GM19239 (cell line): ENCODE measurements at places on chromosomes 2 and 18.

- DNase-seq, result peak; percentile 23
These were observed 50.0 kb downstream of the CPO start for GRCh38 chr2:206989311-206989710.

GRCh38 chr18:62776024-62776570 lies 60.8 kb downstream of the PHLPP1 start:
- no peak for DNase-seq

DNA sequence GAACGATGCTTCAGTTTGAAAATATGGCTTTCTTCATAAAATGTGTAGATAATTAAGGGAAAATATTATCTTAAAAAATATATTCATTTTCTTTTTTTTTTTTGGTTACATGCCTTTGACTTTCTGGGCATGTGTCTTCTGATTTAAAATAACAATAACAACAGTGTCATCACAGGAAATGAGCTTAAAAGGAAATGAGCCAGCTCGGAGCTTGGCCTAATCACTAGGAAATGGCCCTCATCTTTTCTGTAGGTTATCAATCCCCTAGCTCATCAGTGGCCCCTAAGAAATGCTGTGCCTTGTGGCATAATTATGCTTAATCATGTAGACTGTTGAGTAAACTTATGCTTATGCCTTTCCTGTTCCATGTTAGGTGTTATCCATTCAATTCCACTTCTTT lies 141.8 kb upstream of the FHL2 start:
- DNase-seq, result no peak

- no peak for DNase-seq
These were observed 380.5 kb downstream of the ERBB4 start for GRCh38 chr2:212158081-212158480.

GRCh38 chr2:237824085-237824484 lies 25.5 kb downstream of the RBM44 start:
- no peak for DNase-seq

- no peak for DNase-seq
These were observed 8.1 kb downstream of the NABP1 start for GRCh38 chr2:191686066-191686465.

DNA sequence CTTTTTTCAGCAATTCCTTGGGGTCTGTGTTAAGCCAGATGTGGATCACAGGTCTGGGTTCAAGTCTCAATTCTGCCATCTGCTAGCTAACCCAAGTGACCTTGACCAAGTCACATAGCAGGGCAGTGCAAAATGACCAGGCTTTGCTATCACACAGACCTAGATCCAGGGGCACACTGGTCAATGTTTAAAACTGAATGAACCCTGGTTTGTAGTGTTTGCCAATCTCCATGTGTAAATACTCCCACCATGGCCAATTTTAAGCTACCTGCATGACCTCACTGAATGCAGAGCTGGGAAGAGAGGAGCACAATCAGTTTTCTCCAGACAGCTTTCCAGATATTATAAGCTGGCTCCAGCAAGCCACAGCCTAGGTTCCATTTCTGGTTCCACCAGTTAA lies 142.9 kb downstream of the CHST9 start:
- no peak for DNase-seq

- DNase-seq, result no peak
These were observed 66.2 kb downstream of the CRACDL start for GRCh38 chr2:98869870-98870269.

DNA sequence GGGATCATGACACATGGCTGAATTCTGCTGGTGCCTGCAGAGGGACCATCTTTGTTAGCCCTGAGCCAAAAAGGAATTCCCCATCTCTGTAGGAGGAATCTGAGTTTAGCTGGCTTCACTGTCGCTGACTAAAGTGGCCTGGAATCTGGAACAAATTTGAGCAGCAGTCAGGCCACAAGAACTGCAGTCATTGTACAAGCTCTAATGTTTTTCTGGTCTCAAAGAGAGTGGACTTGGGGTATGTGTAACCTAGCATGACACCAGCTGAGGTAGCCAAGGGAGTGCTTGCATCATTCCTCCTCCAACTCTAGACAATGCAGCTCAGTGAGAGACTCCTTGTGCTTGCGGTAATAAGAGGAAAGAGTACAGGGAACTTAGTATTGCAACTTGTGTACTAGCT lies 539.1 kb upstream of the LRRTM4 start:
- DNase-seq, result no peak

DNA sequence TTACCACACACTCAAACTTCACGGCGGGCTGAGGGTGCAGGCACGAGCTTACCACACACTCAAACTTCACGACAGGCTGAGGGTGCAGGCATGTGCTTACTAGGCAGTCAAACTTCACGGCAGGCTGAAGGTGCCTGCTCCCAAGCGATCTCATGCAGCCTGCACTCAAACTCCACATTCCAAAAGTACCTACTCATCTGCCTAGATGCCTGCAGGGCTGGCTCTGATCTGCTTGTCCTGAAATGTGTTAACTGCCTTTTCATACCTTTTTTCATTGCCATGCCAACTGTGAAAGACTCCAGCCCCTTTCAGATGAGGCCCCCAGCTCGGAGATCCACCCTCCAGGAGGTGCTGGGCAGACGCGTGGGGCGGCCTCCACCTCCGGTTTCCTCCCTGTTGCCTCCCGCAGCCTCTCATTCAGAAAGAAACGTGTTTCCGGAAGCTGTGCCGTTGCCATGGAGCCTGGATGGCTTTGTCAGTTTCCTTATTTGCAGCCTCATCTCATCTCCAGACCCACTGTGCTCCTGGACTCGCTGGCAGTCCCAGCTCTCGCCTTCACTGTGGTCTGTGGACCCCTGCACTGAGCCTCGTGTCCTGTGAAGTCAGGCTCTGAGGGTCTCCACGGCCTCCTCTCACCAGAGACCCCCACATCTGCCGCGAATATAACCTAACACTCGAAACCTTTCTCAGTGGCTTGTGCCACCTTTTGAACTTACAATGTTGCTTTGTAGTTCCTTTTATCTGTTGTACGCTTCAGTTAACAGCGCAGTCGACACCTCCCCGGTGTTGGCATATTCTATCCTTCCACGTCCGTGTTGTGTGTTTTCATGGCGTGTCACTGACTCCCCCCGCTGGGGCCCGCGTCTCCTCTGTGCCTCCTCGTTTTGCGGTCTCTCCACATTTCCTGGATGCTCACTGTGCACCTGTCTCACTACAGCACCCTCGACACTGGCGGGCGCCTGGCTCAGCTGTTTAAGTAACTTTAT lies 106.1 kb upstream of the ALKAL2 start:
- DNase-seq, result peak; percentile 15

GRCh38 chr2:82748653-82749052 lies 1710.4 kb downstream of the SUCLG1 start:
- DNase-seq, result no peak

GRCh38 chr18:35117951-35118411 lies 76.8 kb downstream of the MAPRE2 start:
- DNase-seq, result no peak

- DNase-seq, result no peak
These were observed 28.4 kb upstream of the CCDC102B start for GRCh38 chr18:68769461-68769860.

DNA sequence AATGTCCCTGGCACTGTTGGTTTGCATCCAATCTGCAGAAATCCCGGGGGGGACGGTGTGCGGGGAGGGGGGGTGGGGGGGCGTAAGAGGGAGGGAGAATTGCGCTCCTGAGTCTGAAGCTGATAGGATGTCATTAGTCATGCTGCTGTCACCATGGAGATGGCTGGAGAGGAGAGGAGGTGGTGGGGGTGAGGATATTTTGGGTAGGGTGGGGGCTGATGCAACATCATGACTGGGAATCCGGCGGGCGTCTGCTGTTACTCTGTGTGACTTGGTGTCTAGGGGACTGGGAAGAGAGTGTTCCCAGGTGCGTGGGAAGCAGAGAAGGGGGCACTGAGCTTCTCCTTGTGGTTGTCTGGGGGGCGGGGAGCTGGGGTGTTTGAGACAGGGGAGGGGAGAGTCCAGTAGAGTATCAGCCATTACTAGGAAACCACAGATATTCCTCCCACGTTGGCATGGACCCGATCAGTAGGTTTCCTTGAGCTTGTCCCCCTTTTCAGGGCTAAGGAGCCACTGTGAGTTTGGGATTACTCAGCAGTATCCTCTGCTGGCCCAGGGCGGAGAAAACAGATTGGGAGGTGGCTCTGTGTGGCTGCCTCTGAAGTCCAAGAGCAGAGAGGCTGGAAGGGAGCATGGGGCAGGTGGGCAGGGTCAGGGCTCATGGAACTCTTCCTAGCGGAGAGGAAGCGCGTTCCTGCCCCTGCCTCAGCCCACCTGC lies 18.9 kb downstream of the TET3 start:
- no peak for DNase-seq

DNA sequence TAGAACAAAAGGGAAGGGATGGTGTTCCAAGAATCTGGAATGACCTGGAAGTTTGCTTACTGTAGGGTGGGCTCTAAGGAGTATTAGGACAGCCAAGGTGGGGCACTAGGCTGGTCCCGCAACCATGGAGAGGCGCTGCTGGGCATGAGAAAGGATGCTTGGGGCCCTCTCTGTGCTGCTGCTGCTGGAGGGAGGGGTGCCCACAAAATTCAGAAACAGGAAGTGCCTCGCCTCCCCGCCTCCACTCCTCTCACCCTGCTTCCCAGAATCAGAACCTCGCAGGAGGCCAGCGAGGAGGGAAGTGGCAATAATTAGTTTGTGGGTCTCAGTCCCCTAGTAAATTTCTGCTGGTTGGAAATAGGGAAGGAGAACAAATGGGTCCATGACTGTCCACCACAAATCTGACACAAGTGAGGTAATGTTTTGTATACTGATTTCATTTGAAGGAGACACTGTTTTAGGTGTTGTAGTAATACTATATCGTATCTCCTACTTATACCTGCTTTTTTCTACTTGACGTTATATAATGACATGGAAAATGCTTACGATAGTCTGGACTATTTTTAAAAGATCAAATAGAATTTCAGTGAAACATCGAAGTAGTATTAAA lies 7.9 kb upstream of the PDCL3 start:
- no peak for DNase-seq

DNA sequence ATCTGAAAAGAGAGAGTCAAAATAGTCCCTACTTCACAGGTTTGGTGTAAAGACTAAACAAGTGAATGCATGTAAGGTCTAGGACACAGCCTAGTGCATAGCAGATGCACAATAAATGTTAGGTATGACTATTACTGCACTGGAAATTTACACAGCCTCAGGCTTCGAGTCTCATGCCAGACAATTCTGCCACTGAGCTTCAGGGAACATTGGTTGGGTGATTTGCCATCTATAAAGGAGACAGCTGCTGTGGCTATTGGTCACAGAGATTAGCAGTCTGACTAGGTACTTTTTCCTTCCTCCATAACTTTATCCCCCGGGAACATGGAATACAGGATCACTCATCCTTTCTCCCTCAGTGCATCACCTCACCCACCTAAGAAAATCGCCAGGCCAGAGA lies 89.2 kb downstream of the FAM124B start:
- DNase-seq, result no peak

DNA sequence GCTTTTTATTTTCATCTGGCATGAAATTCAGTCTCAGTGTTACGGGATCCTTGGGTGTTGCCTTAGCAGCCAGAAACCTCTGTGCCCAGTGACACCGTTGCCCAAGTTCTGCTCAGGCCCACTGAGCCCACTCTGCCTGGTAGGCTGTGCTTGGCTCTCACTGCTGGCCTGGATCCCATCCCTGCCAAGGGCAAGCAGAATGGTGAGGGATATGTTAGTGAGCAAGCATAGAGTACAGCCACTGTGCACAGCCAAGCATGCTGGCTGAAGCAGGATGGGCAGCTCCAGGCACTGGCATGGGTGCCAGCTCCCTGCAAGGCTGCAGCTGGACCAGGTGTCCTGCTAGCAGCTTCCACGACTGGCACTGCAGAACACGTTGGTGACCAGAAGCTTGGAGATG lies 194.7 kb upstream of the TFPI start:
- no peak for DNase-seq
